H1 (cell line): ENCODE measurements at places on chromosomes 5 and 9. TPM values are rescaled to one million over a fixed set of nuclear protein-coding genes. Genes with fewer than 3 reads are reported as not detected.

DNA sequence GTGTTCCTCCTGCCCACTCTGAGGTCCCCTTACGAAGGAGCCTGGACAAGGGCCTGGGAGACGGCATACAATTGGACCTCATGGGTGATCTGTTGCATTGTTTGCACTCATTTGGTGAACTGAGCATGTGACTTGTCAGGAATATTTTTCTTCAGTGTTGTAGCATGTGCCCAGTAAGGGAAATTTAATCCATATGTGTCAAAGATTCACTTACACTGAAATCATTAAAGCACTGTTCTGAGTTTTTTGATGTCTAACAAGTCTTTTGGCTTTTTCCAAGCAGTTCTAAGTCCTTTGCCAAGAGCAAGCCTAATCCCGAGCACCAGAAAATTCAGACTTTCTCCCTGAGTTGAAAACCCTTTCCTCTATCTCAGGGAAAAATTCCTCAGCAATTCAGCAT lies 61.6 kb upstream of the RPS23 start:
- no peaks in the 10 kb centered on the region for H3K4me1 ChIP-seq
- DNase-seq, result no peak
- H3K4me3 ChIP-seq, result no peak overlapping the region
- no peaks in the 10 kb centered on the region for H3K27me3 ChIP-seq

DNA sequence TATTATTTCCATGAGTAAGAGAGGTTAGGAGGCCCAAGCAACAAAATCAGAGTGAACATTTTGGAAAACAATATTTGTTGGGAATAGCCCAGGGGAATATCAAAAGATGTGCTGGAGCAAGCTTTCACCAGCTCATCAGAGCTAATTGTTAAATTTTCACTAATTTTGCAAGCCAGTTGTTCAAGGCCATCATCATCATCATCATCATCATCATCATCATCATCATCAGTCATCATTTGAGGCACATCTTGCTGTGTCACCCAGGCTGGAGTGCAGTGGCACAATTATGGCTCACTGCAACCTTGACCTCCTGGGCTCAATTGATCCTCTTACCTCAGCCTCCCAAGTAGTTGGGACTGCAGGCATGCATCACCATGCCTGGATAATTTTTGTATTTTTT lies 350.5 kb upstream of the MEF2C start:
- H3K4me1 ChIP-seq, result no peaks in the 10 kb centered on the region
- H3K27ac ChIP-seq, result no peak overlapping the region
- DNase-seq, result no peak
- no peak overlapping the region for H3K4me3 ChIP-seq

DNA sequence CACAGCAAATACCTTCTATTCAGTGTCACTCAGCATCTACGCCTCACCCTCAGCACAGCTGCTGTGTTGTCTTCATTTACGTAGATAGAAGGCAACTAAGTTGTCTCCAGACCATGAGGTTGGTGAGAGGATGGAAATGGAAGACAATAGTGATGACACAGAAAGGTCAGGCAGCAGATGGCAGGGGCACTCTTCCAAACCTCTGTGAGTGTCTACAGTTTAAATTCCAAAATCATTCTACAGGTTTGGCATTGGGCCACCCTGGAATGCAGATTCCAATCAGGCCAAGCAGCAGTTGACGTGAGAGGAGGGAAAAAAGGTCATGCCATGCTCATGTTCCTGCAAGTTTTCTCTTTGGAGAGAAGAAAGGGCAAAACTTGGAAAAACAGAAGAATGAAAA lies 68.7 kb upstream of the ADAMTSL1 start:
- H3K36me3 ChIP-seq, result no peaks in the 10 kb centered on the region
- no peak overlapping the region for H3K27ac ChIP-seq
- H3K4me3 ChIP-seq, result no peak overlapping the region
- no peaks in the 10 kb centered on the region for H3K4me1 ChIP-seq

GRCh38 chr5:132451387-132451786 lies 39.2 kb downstream of the IRF1 start:
- no peak for DNase-seq
- H3K36me3 ChIP-seq, result no peaks in the 10 kb centered on the region
- peaks cover 3% of the 10 kb centered on the region for H3K4me1 ChIP-seq
- H3K4me3 ChIP-seq, result no peak overlapping the region
- no peaks in the 10 kb centered on the region for H3K27me3 ChIP-seq

GRCh38 chr5:138385660-138386059 lies 33.2 kb downstream of the KDM3B start:
- no peak overlapping the region for H3K4me3 ChIP-seq
- H3K27ac ChIP-seq, result no peak overlapping the region

DNA sequence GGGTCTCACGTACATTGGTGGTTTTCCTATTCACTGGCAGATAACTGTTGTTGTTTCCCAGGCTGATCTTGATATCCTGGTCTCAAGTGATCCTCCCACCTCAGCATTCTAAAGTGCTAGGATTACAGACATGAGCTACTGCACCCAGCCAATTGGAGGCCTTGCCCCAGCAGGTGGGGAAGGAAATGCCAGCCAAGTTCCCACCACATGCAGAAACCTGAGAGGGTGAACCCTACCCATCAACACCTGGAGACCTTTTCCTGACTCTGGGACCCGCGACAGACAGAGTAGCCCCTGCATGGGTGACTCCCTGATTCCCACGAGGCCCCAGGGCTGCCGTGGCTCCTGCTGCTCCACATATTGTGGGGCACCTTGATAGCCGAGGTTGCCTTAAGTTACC lies 107.7 kb downstream of the GDA start:
- no peak overlapping the region for H3K4me3 ChIP-seq
- no peak for DNase-seq
- no peaks in the 10 kb centered on the region for H3K36me3 ChIP-seq
- no peaks in the 10 kb centered on the region for H3K27me3 ChIP-seq

- H3K27ac ChIP-seq, result no peak overlapping the region
- no peaks in the 10 kb centered on the region for H3K36me3 ChIP-seq
- no peak for DNase-seq
- no peak overlapping the region for H3K4me3 ChIP-seq
Observed at GRCh38 chr5:62937661-62938558, 359.3 kb downstream of the LRRC70 start.

GRCh38 chr5:126446498-126447224 lies 23.5 kb downstream of the GRAMD2B start:
- H3K4me3 ChIP-seq, result no peak overlapping the region
- H3K27me3 ChIP-seq, result no peaks in the 10 kb centered on the region
- H3K27ac ChIP-seq, result no peak overlapping the region

DNA sequence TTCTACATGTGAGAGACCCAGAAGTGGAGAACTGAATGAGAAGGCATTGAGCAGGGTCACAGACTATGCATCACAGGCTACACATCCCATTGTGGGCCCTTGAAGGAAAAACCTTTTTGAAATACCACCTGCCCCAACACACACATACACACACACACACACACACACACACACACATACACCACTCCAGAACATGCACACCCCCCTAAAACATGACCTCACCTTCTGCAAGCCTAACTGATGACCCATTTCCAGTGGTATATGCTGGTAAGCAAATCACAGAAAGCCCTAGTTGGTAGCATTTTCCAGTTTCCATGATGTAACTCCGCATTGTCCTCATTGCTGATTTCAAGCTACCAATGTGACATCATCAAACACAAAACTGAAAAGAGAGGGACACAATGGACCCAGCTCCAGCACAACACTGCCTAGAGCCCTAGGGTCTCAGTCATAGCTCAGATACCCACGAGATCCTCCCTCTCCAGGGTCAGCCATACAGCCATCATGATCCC lies 36.4 kb downstream of the THBS4 start:
- H3K4me3 ChIP-seq, result no peak overlapping the region
- no peak for DNase-seq
- no peaks in the 10 kb centered on the region for H3K36me3 ChIP-seq
- no peaks in the 10 kb centered on the region for H3K4me1 ChIP-seq

DNA sequence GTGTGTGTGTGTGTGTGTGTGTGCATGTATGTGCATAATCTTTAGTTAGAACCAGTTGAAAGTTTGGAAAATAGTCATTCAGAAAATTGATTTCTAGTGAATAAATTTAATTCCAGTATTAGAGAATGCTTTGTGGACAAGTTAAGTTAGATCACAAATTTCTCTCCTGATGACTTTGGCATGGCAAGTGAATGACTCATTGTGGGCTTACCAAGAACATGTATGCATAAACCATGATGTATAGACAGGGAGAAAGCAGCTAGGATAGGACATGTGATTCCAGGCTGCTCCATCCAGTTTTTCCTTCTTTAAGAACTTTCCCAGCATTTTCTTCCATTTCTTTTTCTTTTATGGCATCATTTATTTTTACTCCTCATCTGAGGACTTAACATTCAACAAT lies 85.7 kb upstream of the SGCD start:
- H3K36me3 ChIP-seq, result no peaks in the 10 kb centered on the region
- H3K27ac ChIP-seq, result no peak overlapping the region
- no peak overlapping the region for H3K4me3 ChIP-seq
- no peaks in the 10 kb centered on the region for H3K4me1 ChIP-seq
- no peak for DNase-seq

DNA sequence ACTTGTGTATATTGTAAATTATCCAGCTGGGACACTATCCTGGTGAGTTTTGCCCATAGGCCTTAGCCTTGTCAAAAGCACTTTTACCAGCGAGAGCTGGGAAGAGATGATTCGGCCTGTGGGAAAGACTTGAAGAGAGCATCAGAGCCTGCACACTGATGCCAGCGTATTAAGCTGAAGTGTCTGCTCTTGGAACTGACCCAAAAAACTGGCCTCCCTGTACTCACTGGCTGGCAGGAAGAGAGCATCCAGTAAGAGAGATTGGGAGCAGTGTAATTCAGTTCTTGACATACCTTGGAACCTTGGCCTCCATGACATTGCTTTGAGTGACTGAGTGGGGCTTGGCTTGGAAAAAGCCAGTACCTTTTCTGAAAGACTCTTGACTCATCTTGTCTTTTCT lies 73.7 kb downstream of the ZNF462 start:
- H3K4me3 ChIP-seq, result no peak overlapping the region
- H3K27ac ChIP-seq, result no peak overlapping the region
- peaks cover 7% of the 10 kb centered on the region for H3K4me1 ChIP-seq

DNA sequence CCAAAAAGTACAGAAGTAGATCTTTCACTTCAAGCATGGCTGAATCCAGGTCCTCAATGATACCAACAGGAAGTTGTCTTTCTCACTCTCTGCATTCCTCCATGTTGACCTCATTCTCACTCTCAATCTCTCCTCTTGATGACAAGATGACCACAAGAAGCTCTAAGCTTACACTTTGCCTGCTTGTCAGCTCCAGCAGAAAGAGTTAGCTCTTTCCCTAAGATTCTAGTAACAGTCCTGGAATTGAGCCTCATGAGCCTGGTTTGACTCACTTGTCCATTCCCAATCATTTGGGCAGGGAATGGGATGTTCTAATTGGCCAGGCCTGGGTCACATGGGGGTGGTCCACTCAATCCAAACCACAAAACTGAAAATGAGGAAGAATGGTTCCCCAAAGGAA lies 3.3 kb upstream of the CLTA start:
- H3K4me1 ChIP-seq, result peaks cover 4% of the 10 kb centered on the region
- H3K27ac ChIP-seq, result no peak overlapping the region
- DNase-seq, result no peak
- H3K36me3 ChIP-seq, result no peaks in the 10 kb centered on the region
- no peak overlapping the region for H3K4me3 ChIP-seq

ANP32B gene
- total RNA-seq, result 77.0 and 88.1 TPM in 2 replicates

SPATA31E1 gene
- 0.09 TPM in 1 of 2 replicates, not detected in the other for total RNA-seq

LCN15 gene
- 0.47 and 0.61 TPM in 2 replicates for total RNA-seq

LRRC70 gene
- total RNA-seq, result 0.17 and 0.67 TPM in 2 replicates

NUTM2G gene
- 0.25 TPM in 1 of 2 replicates, not detected in the other for total RNA-seq

NIM1K gene
- total RNA-seq, result not detected in 2 replicates

DEPDC1B gene
- 64.9 and 67.4 TPM in 2 replicates for total RNA-seq

MRPL50 gene
- 24.0 and 25.1 TPM in 2 replicates for total RNA-seq
